ENCODE measurements at places on chromosomes 1 and 21. TPM values are rescaled to one million over a fixed set of nuclear protein-coding genes. Genes with fewer than 3 reads are reported as not detected.
A peak's percentile ranks its signal among the peaks of the same experiment; 100 is the strongest.

DNA sequence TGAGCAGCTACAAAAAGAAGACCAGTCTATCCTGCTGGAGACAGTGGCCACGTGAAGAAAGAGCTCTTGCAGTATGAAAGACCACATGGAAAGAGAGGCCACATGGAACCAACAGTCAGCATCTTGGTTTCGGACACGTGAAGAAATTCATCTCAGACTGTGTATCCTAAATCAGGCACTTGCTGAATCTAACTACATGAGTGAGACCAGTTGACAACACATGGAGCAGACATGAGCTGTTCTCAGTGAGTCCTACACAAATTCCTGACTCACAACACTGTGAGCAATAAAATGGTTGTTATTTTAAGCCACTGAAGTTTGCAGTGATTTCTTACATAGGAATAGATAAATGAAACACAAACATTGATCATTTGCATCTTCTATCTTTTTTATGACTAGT lies 2.4 kb upstream of the TAF1A start:
- DNase-seq, result peak; percentile 36

Gene AK2
- total RNA-seq, result 322 TPM

Gene F13B
- total RNA-seq, result under 0.01 TPM

Gene LIN9
- total RNA-seq, result 2.5 TPM

GRCh38 chr1:80217377-80217986 lies 1211.0 kb upstream of the ADGRL4 start:
- DNase-seq, result peak; percentile 70

- DNase-seq, result no peak
Measured at GRCh38 chr1:180981596-180982387, 40.9 kb downstream of the STX6 start.

GRCh38 chr1:62395291-62395690 lies 41.6 kb upstream of the USP1 start:
- no peak for DNase-seq

DNA sequence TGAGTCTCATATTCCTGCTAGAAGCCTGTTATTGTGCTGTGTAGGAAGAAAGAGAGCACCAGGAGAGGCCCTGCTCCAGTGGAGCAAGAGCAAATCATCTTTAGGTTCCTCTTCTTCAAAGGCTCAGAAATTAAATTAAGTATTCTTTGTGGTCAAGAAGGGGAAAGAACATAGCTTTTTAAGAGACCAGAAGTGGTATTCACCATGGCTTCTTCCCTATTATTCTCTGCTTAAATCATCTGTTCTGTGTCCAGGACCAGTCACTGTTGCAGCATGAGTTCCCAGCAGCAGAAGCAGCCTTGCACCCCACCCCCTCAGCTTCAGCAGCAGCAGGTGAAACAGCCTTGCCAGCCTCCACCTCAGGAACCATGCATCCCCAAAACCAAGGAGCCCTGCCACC lies 1.1 kb downstream of the SPRR1B start:
- DNase-seq, result no peak

Gene VPS72
- 75.8 TPM for total RNA-seq

Gene KCNJ9
- not detected for total RNA-seq

DNA sequence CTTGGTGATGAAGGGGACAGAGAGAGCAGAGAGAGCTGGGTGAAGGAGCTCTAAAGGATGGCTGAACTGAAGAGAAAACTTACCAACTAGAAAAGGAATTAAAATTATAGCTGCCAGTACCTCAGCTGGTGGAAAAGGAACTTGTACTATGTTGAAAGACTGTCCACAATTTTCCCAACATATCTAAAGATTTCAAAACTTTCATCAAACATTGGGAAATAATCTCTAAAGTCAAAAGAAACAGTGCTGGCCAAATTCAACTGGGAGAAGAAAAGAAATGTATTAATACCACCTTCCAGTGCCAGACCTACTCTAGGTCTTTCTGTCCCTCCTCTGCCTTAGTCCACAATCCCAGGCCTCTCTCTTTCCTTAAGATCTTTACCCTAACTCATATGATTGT lies 6.1 kb downstream of the SMG5 start:
- DNase-seq, result no peak

DNA sequence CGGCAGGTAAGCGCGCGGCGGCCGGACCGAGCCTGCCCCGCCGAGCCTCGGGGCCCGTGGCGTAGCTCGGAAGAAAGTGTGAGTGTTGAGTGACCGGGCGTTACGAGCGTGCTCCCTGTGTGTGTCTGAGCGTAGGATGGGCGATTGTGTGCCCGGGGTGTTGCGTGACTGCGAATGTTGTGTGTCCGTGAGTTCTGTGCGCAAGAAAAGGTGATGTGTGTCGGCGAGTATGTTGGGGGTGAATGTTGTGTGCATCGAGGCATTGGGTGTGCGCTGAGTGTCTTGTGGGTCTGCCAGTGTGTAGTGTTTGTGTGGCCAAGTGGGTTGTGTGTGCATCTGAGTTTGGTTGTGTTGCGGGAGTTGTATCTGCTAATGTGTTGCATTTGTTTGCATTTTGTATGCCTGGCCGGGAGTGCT lies 398 bp downstream of the PTPRU start:
- DNase-seq, result peak; percentile 67

GRCh38 chr1:31523769-31524168 lies 52.5 kb upstream of the TINAGL1 start:
- DNase-seq, result peak; percentile 30

DNA sequence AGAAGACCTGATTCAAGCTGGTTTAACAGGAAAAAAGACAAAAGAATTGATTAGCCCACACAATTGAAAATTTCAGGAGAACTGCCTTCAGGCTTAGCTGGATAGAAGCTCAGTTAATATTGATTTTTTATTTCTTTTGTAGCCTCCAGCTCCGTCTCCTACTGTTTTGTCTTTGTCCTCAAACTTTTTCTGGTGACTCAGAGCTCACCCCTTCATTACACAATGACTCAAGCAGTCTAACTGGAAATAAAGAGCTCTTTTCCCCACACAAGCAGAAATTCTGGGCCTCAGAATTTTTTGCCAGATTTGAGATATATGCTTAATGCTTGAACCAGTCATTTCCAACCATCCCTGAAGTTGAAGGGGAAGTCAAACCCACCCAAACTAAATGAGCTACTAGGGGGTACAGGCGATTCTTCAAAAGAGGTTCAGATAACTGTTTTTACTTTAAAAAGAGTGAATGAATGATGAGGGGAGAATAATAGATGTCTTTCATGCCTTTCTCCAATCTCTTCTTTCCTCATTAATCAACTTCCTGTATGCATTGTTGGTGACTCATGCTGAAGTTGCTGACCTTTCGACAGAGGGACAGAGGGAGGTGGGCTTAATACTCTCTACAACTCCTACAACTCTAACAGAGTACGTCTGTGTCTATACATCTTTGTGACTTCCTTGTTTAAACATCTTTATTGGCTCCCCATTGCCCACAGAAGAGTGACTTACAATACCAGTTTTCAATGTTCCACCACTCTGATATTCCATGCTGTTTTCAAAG lies 6.2 kb upstream of the ACP6 start:
- DNase-seq, result peak; percentile 74

All from mammary epithelial cell (primary cell).